ENCODE measurements at places on chromosomes 3 and 15.

GRCh38 chr15:63067976-63068743 is 25.6 kb downstream of the TPM1 start:
- peak; percentile 35 for DNase-seq

DNA sequence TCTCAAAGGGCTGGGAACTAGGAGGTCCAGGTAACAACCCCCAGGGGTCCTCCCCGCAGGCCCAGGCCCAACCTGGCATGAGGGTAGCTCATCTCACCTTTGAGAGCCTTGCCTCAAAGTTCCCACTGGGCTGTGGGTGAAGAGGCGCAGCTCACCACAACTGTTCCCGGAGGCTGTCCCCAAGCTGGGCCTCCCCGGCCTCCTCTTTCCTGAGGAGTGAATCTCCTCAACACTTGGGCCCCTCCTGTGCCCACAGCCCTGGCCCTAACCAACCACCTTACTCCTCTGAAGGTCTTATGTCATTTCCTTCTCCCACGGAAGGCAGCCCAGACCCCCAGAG is 27.5 kb upstream of the CORO2B start:
- DNase-seq: no peak

GRCh38 chr3:172859041-172859440 is 108.5 kb downstream of the ECT2 start:
- peak; percentile 31 for DNase-seq

GRCh38 chr15:79673416-79674123 is 223.2 kb downstream of the MTHFS start:
- peak; percentile 93 for DNase-seq

DNA sequence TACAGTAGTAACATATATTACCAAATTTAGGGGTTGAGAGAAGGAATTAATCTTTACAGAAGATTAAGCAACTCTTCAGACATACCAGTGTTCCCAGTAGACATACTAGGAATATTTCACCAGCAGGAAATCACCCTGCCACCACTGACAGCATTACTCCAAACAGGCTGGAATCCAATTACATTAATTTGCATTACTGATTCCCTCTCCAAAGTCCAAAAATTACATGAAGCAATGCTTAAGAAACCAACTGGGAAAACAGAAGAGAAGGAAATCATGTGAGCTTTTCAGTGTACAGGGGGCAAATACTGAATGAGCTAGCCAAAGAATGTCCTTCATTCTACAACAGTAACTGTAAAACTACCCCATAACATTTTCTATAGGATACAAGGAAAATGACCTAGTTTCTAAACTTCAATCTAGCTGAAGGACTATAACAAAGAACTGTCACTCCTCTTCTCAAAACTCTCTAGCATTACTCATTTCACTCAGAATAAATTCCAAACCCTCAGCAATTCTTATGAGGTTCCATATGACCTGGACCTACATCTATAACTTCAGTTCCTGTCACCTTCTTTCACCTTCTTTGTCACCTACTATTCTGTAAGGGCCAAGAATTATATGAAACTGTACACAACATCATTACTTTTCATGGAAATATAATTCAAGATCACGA is 72.7 kb downstream of the INO80 start:
- DNase-seq: peak; percentile 81

DNA sequence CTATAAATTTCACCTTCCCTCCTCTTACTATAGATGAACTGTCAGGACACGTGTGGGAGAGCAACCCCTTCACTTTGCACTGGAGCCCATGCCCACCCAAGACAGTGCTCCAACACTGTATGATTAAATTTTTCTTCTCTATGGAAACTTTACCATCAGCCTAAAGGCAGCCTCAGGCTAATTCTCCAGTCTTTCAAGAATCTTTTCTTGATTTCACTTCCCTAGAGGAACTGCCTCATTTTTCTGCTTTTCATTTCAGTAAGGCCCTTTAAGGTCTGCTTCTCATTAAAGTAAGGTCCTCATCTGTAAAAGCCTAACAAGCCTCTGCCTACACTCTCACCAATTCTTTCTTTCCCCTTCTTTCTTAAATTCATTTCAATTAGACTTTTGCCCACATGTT is 137.3 kb downstream of the KCNMB2 start:
- no peak for DNase-seq

DNA sequence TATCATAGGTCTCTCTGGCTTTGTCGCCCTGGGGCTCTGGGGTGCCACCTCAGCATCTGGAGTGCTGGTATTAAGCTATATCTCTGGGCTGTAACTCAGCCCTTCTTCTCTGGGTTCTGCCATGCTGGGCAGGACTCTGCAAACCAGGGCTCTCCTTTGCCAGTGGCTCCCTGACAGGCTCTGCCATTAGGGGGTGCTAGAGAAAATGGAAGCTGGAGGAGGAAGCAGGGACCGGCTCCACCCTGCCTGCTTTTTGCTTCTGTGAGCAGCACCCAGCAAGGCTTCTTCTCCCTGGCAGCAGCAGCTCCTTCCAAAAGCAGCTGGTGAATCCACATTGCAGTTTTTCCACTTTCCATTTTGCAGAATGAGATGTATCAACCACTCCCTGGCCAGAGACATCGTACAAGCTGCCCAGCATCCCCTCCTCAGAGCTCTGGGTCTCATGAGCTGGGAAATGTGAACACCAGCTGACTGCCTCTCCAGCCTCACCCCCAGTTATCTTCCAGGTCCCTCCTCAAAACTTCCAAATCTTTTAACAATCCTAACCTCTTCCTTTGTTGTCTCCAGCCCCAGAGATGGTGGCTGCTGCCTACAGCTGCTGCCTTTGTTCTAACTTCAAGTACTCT is 165.0 kb downstream of the ABHD5 start:
- peak; percentile 74 for DNase-seq

- peak; percentile 25 for DNase-seq
Measured at GRCh38 chr15:67253549-67254237, 768 bp downstream of the AAGAB start.

DNA sequence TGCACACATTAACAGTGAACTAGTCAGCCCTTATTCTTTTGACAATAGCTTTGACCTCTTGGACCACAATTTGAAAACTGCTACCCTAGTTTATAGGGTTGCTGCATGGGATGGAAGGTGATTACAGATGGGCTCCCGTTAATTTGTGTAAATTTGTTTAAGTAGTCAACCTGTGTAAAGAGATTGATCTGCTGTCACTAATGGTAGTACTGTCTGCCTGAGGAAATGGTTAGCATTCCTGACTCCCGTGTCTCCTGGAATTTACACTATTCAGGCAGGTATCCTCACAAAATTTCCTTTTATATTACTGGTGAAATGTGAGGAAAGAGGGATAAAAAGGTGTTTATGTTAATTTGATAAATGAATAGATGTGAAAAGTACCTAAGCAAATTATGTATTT is 15.3 kb upstream of the EBLN2 start:
- DNase-seq: no peak

- peak; percentile 73 for DNase-seq
Measured at GRCh38 chr3:100891033-100891432, 102.2 kb downstream of the ABI3BP start.

DNA sequence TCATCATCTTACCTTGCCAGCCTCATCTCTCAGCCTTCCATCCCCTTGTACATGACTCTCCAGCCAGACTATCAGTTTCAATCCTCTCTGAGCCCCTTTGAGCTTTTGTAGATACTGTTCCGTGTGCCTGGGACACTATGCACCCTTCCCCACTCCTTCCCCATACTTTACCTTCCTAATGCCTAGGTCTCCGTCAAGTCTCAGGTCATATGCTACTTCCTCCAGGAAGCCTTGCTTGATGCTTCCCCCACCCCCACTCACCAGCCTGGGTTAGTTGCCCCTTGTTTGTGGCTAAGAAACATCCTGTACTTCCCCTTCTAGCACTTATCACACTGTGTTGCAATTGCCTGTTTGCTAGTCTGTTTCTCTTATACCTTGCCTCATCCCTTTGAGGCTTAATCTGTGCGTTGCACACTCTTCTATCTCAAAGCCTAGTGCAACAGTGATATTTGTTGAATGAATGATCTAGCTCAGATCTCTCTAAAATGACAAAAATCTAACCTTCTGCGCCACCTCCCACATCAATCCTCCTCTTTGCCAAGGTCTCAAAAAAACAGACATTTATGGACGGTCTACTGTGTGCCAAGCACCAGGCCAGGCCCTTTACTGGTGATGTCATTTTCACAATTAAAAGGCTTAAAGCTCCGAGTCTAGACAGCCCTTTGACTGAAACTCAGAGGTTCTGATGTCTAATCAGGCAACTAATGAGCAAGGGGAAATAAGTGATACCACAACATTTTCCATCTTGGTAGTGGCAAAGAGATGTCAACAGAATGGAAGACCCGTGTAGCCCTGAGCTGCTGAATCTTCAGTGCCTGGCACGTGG is 6.5 kb upstream of the USP3 start:
- DNase-seq: no peak

DNA sequence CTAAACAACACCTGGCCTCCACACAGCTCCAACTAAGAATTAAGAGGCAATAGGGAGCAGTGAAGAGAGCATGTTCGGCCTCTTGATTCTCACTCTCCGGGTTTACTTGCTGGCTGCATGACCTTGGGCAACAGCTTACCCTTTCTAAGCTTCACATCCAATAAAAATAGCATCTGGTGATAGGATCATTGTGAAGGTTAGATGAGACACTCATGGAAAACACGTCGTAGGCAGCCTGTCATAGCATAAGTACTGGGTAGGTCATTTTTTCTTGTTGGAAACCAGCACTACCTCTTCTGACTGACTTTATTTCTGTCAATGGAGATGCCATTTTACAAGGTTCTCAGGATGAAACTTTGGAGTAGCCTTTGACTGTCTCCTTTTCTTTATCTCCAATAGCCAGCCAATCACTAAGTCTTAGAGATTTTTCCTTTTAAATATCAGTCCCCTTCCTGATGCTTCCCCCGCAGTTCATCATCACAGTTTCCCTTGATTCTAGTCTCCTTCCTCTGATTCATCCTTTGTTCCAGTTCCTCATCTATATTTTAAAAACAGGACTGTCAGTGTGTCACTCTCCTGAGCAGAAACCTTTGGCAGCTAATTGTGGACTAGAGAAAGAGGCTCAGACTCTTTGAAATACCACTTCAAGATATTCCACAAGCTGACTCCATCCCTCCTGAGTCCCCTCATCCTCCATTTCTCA is 271.5 kb downstream of the SLC9A9 start:
- no peak for DNase-seq

- DNase-seq: no peak
Measured at GRCh38 chr3:44920081-44920480, 45.7 kb downstream of the TGM4 start.

All from fibroblast of skin of back (primary cell).